Activated naive CD4-positive, alpha-beta T cell (primary cell): ENCODE measurements at places on chromosomes 12 and 14.

DNA sequence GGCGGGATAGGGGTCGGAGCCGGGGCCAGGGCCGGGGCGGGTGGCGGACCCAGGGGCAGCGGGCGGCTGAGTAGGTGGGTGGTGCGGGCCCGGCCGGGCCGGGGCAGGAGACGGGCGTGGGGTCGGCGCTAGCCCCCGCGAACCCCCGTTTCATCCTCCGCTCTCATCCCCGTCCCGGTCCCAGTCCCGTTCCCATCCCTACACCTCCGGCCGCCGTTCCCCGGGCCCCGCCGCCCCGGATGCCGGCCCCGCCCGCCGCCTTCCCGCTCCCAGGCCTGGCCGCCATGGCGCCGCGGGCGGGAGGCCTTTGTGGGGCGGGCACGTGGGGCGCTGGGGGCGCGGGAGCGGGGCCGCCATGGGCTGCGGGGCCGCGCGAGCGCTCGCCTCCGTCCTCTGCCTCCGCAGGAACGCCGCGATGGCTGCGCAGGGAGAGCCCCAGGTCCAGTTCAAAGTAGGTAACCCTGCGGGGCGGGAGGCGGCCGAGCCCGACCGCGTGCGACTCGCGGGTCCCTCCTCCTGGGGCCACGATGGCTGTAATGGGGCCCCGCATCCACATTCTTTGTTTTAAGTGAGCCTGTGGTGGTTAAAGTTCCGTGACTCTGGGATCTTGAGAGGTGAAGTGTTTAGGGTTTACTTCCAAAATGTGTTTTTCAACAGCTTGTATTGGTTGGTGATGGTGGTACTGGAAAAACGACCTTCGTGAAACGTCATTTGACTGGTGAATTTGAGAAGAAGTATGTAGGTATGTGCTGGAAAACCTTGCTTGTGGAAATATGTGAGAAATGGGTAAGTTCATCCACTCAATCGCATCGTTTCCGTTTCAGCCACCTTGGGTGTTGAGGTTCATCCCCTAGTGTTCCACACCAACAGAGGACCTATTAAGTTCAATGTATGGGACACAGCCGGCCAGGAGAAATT, 572 bp downstream of the RAN start:
- peak; percentile 53 for DNase-seq

DNA sequence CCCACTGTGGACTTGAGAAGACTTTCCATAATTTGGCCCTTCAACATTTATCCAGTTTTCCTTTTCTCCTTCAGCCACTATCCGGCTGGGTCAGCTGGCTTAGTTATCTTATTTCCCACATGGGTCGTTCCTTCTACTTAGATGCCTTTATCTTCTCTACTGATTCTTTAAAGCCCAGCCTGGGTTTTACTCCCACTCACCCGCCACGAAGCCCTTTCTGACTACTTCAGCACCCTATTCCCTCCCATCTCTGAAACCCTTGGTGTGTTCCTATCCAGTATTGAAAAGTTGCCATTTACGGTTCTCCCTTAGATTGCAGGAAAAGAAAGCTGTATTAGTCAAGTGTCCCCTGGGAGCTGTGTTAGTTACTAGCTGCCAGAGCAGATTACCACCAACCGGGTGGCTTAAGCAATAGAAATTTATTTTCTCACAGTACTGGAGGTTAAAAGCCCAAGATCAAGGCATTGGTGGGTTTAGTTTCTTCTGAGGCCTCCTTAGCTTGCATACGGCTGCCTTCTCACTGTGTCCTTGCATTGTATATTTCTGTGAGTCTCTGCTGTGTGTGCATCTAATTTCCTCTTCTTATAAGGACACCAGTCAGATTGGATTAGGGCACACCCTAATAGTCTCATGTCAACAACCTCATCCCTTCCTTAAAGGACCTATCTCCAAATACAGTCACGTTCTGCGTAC, 105.5 kb downstream of the GPATCH2L start:
- DNase-seq, result no peak

- DNase-seq, result no peak
Measured at GRCh38 chr12:46674800-46675199, 151.0 kb downstream of the SLC38A4 start.

DNA sequence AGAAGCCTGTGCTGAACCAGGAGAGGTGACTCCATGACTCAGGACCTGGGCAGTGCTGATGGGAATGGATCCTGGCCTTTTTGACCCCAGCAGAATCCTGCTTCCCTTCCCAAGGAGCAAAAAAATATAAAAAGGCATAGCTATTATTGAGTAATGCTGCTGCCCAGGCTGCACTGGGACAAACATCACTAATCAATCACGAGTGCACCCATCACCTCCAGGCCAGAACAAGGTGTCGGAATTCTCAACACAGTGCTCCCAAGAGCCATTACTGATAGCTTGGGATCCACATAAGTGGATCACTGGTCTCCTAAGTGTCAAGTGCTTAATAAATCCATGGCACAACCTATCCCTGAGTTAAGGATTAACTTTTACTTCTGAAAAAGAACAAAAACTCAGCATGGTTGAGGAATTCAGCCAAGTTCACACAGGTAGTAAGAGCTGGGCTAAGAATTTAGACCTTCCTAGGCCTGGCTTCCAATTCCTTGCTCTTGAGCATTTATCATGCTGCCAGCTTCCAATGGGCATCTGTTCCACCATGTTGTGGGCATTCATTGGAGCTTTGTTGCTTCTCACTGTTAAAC, 31.9 kb downstream of the IRF2BPL start:
- DNase-seq, result no peak

DNA sequence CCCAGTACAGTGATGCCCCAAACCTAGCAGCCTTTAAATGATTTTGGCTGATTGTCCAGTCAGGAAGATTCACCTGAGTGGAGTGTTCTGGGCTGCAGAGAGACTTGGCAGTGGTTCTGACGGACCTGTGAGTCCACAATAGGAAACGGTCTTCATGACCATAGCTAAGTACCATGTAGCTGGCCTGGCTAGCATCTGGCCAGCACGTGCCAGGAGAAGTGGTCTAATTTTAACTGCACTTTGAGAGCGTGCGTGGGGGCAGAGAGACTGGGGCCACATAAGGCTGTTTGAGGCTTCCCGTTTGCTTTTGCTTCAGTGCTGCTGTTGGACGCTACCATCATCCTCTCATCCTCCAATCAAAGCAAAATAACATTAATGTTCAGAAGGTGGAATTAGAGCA, 54.7 kb downstream of the PPM1A start:
- DNase-seq, result no peak

DNA sequence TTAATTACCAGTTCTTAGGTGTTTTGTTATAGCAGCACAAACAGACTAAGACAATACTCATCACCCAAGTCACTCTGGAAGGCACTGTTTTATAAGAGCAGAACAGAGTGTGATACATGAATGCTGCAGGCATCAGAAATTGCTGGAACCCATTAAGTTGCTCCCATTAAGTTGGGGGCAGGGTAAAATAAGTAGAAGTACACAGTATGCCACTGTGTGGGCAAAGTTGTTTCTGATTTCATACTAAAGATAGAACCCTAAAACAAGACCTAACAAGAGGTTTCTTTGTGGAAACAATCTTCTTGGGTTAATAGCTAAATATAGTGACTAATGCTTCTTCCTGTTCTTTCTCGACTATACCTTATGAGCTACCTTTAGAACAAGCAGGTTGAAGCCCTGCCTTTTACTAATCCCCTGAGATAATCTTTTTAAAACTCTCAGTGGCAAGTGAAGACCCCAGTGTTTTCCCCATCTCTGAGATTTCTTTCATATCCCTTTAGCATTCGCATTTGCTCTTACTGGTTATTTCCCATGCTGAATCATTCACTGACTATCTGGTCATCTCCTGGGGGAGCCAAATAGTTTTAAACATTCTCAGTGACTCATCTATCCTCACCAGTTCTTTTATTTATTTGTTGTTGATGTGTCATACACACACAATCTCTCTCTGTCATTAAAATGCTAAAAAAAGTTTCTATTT, 52.3 kb downstream of the SOCS2 start:
- DNase-seq, result no peak

GRCh38 chr14:77691259-77691658, 16.6 kb downstream of the ALKBH1 start:
- DNase-seq, result no peak

GRCh38 chr12:122891661-122892525, 4.0 kb downstream of the VPS37B start:
- no peak for DNase-seq

GRCh38 chr14:83709116-83709515, 1820.8 kb upstream of the FLRT2 start:
- DNase-seq, result no peak

GRCh38 chr12:93758801-93759373, 81.7 kb downstream of the CRADD start:
- DNase-seq, result no peak

DNA sequence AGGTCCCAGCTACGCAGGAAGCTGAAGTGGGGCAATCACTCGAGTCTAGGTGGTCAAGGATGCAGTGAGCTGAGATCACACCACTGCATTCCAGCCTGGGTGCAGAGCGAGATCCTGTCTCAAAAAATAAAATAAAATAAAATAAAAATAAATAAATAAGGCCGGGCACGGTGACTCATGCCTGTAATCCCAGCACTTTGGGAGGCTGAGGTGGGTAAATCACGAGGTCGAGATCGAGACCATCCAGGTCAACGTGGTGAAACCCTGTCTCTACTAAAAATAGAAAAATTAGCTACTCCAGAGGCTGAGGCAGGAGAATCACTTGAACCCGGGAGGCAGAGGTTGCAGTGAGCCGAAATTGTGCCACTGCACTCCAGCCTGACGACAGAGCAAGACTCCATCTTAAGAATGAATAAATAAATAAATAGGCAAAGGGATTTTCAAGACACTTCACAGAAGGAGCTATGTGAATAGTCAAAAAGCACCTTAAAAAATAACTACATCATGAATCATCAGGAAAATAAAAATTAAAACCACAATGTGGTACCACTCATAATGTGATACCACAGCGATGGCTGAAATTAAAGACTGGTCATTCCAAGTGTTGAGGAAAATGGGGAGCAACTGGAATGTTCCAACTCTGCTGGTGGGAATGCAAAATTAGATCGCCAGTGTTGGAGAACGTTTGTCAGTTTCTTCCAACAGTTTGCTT, 92.9 kb upstream of the TBX3 start:
- no peak for DNase-seq

DNA sequence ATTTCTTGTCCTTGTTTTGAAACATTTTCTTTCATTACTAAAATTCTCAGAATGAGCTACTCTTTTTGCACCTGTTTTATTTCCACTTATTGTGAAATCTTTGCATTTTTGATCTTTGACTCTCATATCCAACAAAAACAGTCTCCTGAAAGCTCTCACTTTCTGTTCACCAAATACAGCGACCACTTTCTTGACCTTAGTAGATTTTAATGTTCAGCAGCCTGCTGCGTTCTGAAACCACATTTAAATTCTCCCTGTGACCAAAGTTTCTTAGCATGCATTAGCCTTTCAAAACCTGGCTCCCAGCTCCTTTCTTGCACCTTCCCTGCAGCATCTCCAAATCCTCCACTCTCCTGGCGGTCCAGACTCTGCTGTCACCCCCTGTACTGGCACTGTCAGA, 404.4 kb upstream of the PDE3A start:
- DNase-seq, result no peak

DNA sequence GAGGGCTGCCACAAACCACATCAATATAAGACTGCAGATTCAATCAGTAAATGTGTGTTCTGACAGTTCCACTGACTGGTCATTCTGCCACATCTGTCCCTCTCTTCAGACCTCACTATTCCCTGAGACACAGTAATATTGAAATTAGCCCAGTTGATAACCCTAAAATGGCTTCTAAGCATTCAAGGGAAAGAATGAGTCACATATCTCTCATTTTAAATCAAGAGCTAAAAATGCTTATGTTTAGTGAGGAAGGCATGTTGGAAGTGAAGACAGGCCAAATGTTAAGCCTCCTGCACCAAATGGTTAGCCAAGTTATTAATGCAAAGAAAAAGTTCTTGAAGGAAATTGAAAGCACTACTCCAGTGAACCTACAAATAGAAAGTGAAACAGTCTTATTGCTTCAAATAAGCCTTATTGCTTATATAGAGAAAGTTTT, 24.5 kb upstream of the KIF21A start:
- no peak for DNase-seq

DNA sequence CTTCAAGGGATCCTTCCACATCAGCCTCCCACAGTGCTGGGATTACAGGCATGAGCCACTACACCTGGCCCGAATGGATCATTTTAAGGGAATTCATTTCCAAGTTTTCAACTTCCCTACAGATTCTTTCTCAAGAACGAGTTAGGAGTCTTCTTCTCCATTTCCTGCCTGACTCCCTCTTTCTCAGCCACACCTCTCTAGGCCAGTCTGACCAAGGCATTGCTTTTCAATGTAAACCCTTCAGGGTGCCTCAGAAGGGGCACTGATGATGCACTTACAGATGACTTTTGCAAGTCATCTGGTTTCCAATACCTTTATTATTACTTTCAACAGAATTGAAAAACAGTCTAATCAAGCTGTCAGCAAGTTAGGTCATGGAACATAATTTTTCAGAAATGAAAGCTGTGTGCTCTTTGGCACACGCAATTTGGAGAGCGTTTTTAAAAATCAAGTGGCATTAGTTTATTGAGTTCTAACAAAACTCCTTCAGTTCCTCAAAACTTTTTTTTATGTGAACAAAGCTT, 47.2 kb downstream of the SVOP start:
- no peak for DNase-seq

- no peak for DNase-seq
Measured at GRCh38 chr12:2998789-2999264, 39.6 kb downstream of the TEAD4 start.

DNA sequence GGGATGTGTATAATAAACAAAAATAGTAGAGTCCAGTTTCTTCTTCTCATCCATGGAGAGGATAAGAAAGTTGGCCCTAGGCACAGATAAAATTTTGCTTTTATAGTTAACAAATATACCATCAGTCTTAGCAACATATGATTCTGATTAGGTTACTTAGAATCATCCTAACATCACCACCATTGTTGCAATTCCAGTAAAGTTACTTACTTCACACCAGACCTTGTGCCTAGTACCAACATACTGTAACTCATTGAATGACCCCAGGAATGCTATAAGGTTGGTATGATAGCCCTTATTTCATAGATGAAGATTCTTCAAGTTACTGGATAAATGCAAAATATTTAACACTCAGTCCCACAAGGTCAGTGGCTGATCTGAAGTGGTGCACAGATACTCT, 183.8 kb upstream of the ATP2B1 start:
- DNase-seq, result no peak

- DNase-seq, result no peak
Measured at GRCh38 chr12:94091624-94092023, 56.8 kb upstream of the PLXNC1 start.

- no peak for DNase-seq
Measured at GRCh38 chr12:43835264-43835655, 621 bp upstream of the TMEM117 start.

DNA sequence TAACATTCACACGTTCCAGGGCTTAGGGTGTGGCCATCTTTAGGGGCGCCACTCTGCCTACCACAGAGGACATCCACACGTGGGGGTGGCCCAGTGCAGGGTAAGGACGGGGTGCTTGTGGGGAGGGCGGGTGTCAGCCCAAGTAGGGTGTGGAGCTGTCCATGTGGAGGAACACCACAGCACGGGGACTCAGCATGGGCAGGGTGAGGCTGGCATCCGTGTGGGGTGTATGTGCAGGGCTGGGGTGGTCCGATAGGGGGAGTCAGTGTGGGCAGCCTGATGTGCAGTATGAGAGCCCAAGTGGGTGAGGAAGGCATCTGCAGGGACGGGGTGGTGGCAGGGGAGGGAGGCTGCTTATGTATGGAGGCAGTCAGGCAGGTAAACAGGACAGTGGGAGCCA, 17.7 kb downstream of the PSMC1 start:
- no peak for DNase-seq
